ENCODE measurements at places on chromosomes 6 and 20.
A peak's percentile ranks its signal among the peaks of the same experiment; 100 is the strongest.

GRCh38 chr20:16802652-16802935, 54.4 kb downstream of the OTOR start:
- no peak for DNase-seq

GRCh38 chr6:39876826-39877225, 57.4 kb downstream of the MOCS1 start:
- no peak for DNase-seq

GRCh38 chr20:44166477-44166876, 20.5 kb downstream of the JPH2 start:
- DNase-seq = no peak

DNA sequence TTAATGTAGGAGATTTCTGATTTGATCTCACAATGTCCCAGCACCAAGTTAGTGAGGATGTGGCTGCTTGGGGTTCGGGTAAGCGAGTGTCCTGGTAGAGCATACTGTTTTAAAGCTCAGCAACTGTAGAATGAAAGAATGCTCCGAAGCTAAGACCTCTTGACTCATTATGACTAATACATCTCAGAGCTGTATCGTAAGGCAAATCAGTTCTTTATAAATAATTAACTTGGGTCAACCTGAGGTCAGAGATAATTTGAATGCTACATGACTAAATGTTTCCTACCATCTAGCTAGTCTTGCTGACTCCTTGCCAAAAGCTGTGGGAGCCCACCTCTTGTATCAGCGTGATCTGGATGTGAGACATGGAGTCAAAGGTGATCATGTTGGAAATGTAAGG, 128.8 kb upstream of the PDE7B start:
- DNase-seq = no peak

- peak; percentile 5 for DNase-seq
Observed at GRCh38 chr20:39188266-39188765, 226.2 kb downstream of the DHX35 start.

DNA sequence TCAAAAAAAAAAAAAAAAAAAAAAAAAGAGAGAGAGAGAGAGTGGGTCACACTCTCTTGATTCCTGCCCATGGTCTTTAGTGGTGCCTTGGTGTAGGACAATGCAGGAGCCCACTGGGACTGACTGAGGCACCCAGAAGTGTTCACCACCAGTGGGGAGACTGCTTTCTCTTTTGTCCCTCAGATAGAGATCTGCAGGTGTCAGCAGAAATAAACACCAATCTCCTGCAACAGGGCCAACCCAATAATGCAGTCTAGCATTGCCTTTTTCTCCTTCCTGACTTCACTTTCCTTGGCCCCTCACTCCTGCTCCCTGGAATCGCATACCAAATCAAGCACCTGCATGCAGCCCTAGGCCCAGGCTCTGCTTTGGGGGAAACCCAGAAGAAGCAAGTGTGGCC, 39.0 kb upstream of the CCDC28A start:
- DNase-seq = no peak

- no peak for DNase-seq
Observed at GRCh38 chr6:53796451-53796780, 1.6 kb downstream of the LRRC1 start.

GRCh38 chr20:3716195-3716834, 3.9 kb upstream of the SIGLEC1 start:
- DNase-seq = peak; percentile 35

DNA sequence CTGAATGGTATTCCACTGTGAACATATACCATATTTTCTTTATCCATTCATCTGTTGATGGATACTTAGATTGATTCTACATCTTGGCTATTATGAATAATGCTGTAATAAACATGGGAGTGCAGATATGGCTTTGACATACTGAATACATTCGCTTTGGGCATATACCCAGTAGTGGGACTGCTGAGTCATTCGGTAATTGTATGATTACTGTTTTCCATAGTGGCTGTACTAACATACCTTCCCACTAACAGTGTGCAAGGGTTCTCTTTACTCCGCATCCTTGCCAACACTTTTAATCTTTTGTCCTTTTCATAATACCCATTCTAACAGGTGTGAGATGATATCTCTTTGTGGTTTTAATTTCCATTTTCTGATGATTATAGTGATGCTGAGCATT, 98.2 kb upstream of the ESR1 start:
- peak; percentile 59 for DNase-seq

DNA sequence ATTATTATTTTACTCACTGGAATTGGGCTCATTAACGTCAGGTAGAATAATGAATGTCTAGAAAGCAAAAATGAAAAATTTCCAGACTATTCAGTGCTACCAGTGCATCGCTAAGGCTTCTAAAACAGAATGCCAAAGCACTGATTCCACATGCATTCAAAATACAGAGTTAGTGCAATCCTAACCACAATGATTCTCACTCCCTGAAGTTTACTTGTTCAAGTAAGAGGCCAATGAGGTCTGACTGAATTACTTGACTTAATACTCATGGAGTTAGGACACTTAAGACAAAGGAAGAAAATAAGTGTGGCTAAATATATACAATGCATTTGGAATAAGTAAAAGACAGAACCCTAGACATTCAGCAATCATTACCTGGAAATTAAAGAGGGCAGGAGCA, 220.5 kb downstream of the PKHD1 start:
- DNase-seq = no peak

- no peak for DNase-seq
Observed at GRCh38 chr6:3457710-3458602, 1.1 kb upstream of the SLC22A23 start.

DNA sequence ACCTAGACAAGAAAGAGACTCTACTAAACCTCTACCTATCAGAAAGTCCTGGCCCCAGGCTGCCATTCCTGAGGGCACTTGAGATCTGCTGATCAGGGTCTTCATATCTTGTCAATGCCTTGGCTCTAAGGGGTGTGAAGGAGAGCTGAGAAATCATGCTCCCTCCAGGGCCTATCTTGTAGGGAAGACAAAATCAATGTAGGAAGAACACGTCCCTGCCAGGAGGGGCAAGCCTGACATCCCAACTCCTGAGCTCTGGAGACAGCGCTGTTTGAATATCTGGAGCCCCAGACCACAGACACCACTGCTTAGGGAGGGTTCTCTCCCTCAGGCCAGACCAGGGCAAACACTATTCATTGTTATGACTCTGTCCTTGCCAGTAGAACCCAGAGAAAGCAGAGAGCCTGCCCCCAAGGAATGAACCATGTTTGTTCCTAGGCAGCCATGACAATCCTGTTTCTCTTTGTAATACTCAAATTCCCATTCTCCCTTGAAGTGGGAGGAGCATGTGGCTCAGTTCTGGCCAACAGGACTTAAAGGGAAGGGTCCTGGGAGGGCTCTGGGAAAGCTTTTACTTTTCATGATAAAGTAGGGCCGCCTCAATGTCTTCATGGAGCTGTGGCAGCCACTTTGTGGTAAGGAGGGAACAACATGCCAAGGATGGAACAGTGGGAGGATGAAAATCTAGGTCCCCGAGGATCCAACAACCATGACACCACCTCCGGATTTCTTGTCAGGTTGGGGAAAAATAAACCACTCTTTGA, 1.8 kb upstream of the FASTKD5 start:
- no peak for DNase-seq

DNA sequence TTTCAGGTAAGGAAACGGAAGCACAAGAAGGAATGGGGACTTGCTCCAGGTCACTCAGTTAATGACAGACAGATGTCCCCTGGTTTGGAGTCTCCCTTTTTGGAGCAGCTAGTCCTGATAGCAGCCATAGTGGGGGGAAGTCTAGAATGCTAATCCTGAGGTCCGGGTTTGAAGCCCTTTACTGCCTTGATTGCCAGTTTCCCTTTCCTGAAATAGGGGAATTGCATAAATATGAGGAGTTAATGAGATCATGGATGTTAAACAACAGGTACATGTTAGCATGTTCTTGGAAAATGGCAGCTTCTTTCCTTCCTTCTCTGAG, 341 bp upstream of the TTPAL start:
- DNase-seq = no peak

GRCh38 chr6:147016440-147016839, 187.8 kb upstream of the STXBP5 start:
- DNase-seq = no peak

GRCh38 chr6:75556240-75556639, 45.4 kb upstream of the SENP6 start:
- DNase-seq = no peak

DNA sequence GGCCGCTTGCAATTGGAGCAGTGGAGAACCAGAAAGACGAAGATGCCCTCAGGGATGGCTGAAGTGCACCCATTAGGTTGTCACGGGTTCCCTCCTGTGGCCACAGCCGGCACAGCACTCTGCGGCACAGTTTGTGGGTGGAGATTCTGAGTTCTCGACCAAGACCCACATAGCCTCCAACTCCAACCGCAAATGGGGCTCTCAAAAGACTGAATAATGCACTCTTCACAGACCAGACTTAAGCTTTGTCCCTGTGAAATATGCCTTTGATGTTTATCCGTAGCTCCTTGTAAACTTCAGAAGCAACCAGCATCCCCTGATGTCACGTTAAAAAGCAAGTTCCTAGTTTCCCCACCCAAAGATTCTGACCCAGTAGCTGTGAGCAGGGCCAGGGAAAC, 934 bp upstream of the CST9 start:
- DNase-seq = peak; percentile 75

- DNase-seq = no peak
Observed at GRCh38 chr20:41877911-41878310, 259.7 kb upstream of the CHD6 start.

GRCh38 chr6:90286884-90287488, 9.7 kb downstream of the BACH2 start:
- peak; percentile 77 for DNase-seq

DNA sequence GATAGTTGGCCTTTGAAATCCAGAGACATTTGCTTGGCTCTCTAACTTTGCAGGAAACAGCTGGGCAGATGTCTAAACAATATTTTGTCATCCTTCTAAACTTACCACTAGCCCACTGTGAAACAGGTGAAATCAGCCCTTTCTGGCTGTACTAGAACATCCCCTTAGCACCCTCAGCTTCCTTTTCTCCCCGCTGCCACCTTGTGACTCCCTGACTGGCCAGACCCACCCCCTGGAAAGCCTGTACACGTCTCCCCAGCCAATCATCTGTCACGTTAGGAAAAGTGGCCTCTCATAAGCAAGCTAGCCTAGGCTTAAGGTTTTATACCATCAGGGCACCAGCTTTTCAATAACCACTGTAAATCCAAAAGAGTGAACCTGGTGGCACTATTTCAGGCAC, 88.6 kb upstream of the E2F3 start:
- no peak for DNase-seq

DNA sequence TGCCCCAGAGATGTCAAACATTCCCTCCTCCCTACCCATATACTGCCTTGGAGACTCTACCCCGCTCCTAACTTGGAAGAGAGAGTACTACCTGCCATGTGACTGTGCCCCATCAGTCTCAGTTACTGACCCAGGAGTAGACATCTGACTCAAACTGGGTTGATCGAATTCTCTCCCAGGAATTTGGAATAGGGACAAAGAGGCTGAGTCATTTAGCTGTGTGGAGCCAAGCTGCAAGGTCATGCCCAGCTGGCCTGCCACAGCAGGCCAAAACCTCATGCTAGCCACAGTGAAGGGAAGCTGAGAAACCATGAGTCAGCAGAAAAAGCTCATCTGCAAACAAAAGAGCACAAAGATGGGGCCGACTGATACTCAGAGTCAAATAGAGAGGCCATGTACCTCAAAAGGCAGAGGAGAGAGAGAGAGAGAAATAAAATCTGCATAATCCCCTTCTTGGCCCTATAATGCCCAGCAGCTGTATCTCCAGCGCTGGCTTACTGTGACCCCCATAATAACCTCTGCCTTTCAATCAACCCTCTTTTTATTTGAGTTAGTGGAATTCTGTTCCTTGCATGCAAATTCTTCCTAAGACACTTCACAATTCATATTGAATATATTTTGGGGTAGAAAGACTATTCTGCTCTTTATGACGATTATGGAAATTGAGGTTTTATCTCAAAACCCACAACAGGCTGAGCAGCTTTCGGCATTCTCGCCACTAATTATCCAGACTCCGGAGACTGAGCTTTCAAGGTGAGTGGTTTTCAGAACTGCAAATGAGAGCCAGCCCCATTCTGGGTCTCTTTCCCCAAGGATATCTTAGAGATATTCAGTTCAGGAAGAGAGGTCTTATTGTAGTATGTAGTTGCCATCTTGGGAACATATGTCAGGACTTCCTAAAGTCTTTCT, 21.4 kb upstream of the AKIRIN2 start:
- DNase-seq = peak; percentile 82

DNA sequence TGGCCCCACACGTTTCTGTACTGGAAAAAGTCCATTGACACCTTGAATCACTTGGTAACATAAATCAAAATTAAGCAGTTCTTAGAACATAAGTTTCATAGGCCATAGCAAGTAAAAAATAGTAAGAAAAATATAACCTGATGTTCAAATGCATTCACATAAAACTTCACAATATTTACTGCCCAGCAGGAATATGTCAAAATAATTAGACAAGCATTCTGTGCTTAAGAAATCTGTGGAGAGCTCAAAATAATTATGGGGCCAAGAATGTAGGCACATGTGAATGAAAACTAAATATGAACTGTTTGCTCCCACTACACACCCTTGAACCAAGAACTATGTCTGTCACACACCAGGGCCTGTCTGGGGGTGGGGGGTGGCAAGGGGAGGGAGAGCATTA, 70.8 kb downstream of the IPCEF1 start:
- no peak for DNase-seq

DNA sequence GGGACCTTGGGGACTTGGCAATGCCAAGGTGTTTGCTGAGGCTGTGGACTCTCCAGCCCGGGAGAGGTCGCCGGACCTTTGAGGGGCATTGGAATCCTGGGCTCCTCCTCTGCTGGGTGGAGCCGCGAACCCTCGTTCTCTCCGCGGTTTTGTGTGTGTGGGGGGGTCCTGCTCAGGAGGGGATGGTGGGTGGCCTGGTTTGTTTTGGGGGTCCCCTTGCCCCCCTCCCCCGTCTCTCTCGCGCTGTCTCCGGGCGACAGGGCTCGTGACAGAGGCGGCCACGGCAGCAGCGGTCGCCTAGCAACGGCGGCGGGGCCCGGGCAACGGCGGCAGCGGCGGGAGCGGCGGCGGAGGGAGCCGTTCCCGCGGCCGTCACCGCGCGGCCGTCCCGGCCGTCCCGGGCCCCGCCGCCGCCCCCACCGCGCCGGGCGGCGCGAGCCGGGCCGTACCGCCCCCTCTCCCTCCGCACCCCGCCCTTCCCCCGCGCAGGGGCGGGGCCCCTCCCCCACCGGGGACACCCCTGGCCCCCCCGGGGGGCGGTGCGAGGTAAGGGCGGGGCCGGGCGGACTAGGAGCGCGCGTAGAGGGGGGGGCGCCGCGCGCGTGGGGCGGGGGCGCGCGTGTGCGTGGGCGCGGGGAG, 7.8 kb downstream of the SYNGAP1 start:
- peak; percentile 55 for DNase-seq

- no peak for DNase-seq
Observed at GRCh38 chr20:32807706-32808105, 12.0 kb upstream of the MAPRE1 start.
